ENCODE measurements at places on chromosomes 2 and 18. TPM values are rescaled to one million over a fixed set of nuclear protein-coding genes. Genes with fewer than 3 reads are reported as not detected.
A peak's percentile ranks its signal among the peaks of the same experiment; 100 is the strongest.

DSEL gene
- total RNA-seq: 40.3 TPM

CXCR1 gene
- not detected for total RNA-seq

PTCD3 gene
- total RNA-seq: 38.3 TPM

CCDC121 gene
- 1.4 TPM for total RNA-seq

MYO5B gene
- 5.5 TPM for total RNA-seq

KYNU gene
- 11.3 TPM for total RNA-seq

EPAS1 gene
- total RNA-seq: 23.7 TPM

PXDN gene
- 115 TPM for total RNA-seq

TOGARAM2 gene
- not detected for total RNA-seq

CDH19 gene
- not detected for total RNA-seq

DNA sequence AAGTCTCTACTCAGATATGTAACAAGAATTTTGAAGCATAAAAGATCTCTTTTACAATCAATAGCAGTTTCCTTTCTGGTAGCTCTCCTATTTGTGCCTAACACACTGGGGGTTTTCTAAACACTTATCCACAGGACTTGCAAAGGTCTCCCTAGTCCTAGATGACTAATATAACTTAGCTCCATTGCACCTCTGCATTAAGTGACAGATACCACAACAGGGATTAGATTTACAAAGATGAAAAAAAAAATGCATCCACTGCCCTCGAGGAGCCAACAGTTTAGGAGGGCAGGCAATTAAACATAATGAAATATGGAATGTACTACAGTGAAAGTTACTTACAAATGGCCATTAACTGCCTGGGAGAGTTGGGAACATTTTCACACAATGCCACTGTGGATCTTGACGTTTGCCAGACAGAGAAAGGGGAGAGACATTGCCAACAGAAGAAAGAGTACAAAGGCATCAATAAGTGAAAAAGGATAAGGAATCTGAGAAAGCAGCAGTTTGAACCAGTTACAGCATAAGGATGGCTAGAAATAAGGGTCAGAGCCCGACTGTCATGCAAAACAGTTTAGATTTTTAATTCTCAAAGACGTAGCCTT, 14.3 kb downstream of the PPP3R1 start:
- DNase-seq: peak; percentile 56

DNA sequence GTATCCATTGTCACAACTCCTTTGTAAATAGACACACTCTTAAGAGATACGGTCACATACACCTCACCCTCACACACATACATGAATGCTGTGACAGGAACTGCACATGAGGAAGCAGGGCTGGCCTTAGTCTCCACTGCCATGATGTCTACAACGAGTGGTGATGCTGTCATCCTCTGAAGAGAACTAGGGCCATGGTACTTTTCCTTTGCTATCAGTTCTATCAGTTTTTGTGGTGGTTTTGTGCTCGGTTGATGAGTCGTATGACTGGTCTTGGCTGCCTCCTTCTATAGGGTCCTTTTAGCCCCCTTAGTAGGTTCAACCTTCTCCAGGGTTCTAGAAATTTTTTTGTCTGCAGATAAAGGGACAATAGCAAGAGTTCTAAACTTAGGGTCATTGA, 66.0 kb downstream of the MYO3B start:
- DNase-seq: no peak

GRCh38 chr2:105296017-105296611, 33.4 kb downstream of the TGFBRAP1 start:
- no peak for DNase-seq

DNA sequence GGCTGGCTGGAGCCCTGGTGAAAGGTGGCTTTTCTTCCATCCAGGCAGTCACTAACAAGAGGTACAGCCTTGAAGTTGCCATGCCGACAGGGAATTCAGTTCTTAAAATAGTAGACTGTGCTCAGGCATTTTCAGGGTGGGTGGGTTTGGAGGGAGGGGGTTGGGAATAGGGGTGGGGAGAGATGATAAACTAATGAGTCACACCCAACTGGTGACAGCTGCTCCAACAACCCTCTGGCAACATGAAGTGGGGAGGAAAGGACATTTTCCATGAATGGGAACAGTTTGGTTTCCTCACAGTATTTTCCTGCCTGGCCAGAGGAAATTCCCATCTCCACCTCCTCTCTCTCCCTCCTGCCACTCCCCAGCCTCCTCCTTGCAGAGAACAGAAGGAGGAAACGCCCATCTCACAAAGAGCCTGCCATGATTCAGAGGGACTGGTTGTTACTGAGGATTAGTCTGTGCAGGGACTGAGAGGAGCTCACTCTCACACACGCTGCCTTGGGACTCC, 113.0 kb upstream of the SLC1A4 start:
- DNase-seq: peak; percentile 87

DNA sequence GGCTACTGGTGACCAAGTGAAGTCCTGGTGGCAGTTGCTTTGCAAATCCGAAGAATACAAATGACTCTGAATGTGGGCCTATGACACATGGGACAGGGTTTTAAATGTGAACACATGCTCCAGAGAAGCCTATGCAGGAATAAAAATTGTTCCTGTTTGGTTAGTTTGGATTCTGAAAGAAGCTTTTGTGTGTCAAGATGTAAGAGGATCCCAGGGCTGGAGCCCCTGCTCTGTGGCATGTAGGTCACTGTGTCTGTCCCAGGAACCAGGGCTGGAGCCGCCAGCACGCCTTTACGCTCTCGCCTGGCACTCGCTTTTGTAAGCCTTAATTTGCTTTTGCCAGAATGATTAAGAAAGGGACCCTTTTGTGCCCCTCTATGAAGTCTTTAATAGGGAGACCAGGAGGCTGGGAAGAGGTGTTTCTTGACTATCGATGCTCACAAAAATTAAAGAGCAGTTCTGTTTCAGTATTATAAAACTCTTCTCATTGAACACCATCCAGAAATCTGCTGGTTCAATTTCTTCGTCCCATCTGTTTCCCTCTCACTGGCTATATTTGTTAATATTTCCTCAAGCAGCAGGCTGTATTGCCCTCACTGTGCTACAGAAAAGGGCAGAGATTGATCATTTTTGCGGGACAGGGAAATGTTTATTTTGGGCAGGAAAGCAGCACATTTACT, 532.7 kb upstream of the POU3F3 start:
- no peak for DNase-seq

DNA sequence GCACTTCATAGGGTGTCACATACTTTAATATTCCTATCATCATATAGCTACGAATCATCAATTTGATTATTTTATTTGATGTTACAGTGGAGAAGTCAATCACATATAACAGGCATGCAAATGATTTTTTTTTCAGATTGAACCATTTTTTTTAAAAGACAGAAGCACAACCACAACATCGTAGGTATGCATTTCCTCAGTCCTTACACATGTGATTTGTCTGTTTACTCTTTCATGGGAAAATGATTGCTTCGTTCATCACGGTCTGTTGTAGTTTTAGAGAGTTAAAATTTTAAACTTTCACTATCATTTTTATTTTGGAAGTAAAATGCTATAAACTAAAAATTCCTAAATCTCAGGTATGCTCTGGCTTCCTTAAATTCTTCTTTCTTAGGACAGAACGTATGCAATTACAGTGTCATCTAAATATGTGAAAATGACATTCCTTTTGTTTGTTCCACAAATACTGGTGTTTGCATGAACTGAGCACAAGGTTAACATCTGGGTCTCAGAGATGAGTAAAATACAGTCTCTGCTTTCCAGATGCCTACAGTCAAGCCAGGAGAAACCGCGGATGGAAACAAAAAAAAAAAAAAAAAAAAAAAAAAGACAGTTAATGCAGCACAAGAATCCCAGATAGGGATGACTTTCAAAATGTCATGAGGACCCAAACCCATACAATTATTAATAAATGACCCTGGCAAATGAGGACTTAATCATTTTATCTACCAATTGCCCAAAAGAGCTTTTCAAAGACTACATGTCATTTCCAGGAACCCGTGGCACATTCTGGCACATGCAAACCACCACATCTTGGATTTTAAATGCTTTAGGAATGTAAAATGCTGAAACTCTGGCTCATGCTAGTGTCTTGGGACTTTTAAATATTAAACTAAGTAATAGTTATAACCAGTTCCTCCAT, 201.2 kb downstream of the LRP1B start:
- DNase-seq: no peak

DNA sequence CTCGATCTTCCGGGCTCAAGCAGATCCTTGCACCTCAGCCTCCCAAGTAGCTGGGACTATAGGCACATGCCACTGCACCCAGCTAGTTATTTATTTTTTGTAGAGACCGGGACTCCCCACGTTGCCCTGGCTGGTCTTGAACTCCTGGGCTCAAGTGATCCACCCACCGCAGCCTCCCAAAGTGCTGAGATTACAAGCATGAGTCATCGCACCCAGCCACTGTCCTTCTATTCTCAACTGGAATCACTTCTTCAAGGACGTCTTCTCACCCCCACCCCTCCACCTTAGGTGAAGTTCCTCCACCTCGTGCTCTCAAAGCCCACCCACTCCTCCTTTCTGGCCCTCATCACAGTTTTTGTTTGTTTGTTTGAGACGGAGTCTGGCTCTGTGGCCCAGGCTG, 54.0 kb upstream of the REL start:
- DNase-seq: no peak

- no peak for DNase-seq
Observed at GRCh38 chr2:36789181-36789804, 92.8 kb downstream of the VIT start.

DNA sequence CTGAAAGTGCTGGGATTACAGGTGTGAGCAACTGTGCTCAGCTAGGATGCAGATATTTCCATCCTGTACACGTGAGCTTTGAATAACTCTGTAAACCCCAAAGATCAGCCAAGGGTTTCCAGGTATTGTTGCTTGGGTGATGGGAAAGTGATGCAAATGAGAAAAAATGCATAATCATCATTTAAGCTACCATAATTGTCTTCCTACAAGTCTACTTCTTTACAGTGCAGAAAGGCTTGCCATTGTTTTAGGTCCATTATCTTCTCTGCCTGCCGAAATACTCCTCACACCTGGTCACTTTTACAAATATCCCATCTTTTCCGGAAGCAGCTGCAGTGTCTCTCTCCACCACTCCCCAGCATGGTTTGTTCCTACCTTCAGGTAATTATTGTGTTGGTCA, 259.8 kb upstream of the CCDC68 start:
- no peak for DNase-seq

DNA sequence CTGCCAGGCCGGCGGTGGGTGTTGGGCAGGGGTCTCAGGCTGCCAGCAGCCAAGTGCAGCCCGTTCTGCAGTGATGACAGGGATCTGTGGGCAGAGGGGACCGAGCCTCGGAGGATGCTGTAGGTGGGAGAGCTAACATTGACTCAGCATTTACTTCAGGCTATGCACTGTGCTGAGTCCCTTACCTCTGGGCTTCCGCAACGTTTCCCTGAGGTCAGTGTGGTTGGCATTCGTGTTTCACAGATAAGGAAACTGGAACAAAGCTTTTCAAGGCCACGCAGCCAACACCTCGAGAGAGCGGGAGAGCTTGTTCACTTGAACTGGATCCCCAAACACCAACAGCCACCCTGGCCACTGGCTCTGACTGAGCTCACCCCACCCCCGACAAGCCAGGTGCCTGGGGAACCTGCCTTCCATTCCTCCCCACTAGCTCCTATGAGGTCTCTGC, 839 bp upstream of the GPR148 start:
- no peak for DNase-seq

DNA sequence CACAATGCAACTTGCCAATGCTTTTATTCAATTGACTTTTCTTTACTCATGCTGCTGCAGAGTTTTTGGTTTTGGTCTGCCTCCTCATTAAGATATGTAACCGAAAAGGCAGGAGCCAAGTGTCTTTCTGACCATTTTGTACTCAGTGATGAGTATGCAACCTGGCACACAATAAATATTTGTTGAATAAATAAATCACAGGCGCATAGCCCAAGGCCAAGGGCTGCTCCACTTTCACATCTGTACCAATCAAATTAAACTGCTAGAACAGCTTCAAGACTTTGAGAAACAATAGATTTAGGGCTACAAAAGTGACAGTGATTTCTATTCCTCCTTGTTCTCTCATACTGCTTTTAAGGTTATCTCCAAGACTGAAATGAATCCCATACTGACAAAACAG, 828.2 kb downstream of the RNF144A start:
- peak; percentile 13 for DNase-seq

DNA sequence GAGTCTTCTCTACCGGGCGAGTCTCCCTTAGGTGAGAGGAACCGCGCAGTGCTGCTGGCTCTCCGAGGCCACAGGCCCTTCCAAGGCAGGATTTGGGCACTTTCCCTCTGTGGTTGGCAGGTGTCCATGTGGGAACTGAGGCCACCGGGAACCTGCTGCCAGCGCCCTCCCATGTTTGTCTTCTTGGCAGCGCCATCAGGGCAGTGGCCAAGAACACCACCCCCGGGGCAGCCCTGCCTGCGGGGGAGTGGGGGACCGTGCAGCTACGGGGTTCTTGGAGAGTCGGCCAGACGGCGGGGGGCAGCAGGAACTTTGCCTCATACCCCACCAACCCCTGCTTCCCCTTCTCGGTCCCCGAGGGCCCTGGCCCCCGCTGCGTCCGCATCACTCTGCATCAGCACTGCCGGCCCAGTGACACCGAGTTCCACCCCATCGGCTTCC, 10.0 kb downstream of the CAPN10 start:
- no peak for DNase-seq

Measured in M059J (cell line).